CD4-positive, alpha-beta memory T cell (primary cell): ENCODE measurements at places on chromosomes 13 and 19.

DNA sequence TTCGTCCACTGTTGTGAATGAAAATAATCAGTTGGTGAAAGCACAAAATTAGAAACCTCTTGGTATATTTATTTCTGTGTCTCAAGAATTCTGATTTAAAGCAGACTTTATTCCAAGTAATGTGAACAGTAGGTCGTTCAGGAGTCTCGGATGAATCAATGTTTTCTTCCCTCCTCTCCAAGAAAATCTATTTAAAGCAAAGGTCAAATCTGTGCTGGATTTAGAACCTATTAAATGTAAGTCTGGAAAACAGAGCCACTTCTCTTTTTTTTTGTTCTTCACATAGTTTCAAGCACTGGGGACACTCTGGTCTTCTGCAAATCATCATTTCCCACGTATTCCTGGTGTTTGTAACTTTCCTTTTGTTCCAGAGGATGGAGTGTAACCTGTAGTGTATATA, 312.7 kb downstream of the ATP8A2 start:
- no peak for DNase-seq

- no peak for DNase-seq
Observed at GRCh38 chr13:25084096-25084495, 11.8 kb upstream of the PABPC3 start.

DNA sequence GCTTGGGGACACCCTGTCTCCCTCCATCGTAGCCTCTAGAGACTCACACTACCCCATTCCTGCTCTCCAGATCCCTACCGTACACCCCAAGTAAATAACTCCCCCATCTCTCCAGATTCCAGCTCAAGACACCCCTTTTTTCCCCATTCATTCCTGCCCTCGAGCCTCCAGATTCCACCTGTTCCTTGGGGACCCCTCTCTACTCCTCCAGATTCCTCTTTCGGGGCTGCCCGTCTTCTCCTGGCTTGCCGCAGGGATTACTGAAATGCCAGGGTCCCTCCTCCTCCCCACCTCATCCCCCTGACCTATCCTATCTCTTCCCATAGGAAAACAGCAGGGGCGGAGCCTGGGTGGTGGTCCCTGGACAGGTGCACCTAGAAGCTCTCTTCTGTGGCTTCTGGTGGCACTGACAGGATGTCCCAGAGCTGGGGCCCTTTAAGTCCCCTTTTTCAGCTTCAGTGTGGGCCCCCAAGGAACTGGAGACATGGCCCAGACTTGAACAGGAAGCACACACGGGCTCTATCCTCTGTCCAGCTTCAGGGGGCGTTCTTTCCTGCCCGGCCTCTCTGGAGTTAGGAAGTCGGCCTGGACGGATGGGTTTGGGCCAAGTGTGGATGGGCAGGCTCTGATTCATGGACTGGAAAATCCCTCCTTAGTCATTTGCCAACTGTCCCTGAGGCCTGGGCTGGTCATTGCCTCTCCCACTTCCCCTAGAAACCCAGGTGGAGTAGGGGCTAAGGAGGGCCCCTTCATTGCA, 1.2 kb downstream of the ZSWIM4 start:
- DNase-seq = no peak

GRCh38 chr19:647566-648284, 8.0 kb downstream of the FGF22 start:
- no peak for DNase-seq

DNA sequence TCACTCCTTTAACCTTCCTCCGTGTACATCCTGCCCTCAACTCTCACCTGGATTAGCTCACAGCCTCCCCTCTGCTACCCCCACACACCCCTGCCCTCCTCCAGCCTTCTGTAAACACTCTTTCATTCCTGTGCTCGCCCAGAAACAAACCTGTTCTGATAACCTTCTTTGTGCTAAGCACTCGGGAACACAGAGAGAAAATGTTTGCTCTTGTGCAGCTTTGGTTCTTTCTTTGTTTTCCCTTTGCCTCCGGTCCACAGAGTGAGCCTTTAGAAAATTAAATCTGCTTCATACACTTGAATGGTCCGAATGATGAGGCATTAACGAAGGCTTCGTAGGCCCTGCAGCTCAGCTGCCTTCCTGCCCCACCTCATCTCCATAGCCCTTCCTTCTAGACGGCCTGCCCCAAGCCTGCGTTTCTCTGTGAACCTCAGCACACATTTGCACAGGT, 6.6 kb upstream of the ZDHHC20 start:
- DNase-seq = no peak
